MM.1S (cell line): ENCODE measurements at places on chromosomes 7 and 10.

DNA sequence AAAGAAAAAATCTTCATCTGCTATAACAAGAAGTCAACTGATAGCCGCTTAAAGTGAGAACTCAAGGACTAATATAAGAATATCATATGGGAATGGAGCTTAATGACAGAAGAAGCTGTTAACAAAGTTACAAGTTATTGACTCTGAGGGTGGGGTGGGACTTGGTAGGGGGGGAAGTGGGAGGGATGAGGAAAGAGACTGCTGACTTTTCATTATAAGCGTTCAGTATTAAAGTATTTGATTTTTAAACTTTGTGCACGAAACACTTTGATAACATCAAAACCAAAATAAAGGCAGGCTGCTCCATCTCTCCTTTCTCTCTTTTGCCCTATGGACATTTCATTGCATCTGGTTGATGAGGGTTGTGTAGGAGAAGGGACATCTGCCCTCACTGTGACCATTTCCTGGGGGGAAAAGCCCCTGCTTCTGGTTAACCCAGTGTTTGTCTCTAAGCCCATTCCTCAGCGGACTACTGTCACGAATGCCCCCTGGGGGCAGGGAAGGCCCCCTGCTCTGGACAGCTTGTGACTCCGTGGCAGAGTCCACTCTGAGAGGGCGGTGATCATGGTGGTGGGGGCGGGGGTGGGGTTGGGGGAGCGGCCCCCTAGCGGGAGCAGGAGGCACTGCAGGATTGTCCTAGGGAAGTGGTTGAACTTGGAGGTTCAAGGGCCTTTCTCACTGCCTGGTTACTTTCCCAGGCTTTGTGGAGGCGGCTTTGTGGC is 17.4 kb downstream of the SLC13A4 start:
- H3K36me3 ChIP-seq = no peaks in the 10 kb centered on the region
- H3K4me3 ChIP-seq = no peak overlapping the region
- H3K27ac ChIP-seq = no peak overlapping the region
- H3K27me3 ChIP-seq = no peaks in the 10 kb centered on the region
- no peak for DNase-seq
- H3K4me1 ChIP-seq = no peaks in the 10 kb centered on the region

- no peaks in the 10 kb centered on the region for H3K36me3 ChIP-seq
- no peaks in the 10 kb centered on the region for H3K4me1 ChIP-seq
- no peak overlapping the region for H3K27ac ChIP-seq
- H3K4me3 ChIP-seq = no peak overlapping the region
Measured at GRCh38 chr7:40120020-40120419, 14.4 kb downstream of the MPLKIP start.

DNA sequence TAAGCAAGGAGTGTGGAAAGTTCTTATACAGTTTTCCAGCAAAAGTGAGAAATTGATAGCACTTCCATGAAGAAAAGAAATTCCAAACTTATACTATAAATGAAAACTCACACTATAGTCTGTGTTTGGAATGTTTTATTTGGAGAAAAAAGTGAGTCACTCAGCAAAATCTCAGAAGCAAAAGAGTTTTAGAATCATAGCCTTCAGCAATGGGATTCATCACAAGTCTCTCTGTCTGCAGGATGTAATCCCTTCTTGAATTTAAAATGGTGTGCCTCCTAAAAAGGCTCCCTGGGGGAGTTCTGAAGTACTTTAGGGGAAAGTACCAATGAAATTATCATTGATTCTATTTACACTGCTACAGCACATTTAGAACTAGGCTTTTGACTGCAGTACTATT is 756.4 kb downstream of the XPNPEP1 start:
- H3K27ac ChIP-seq = no peak overlapping the region
- no peaks in the 10 kb centered on the region for H3K27me3 ChIP-seq
- H3K4me3 ChIP-seq = no peak overlapping the region
- no peaks in the 10 kb centered on the region for H3K36me3 ChIP-seq
- DNase-seq = no peak

DNA sequence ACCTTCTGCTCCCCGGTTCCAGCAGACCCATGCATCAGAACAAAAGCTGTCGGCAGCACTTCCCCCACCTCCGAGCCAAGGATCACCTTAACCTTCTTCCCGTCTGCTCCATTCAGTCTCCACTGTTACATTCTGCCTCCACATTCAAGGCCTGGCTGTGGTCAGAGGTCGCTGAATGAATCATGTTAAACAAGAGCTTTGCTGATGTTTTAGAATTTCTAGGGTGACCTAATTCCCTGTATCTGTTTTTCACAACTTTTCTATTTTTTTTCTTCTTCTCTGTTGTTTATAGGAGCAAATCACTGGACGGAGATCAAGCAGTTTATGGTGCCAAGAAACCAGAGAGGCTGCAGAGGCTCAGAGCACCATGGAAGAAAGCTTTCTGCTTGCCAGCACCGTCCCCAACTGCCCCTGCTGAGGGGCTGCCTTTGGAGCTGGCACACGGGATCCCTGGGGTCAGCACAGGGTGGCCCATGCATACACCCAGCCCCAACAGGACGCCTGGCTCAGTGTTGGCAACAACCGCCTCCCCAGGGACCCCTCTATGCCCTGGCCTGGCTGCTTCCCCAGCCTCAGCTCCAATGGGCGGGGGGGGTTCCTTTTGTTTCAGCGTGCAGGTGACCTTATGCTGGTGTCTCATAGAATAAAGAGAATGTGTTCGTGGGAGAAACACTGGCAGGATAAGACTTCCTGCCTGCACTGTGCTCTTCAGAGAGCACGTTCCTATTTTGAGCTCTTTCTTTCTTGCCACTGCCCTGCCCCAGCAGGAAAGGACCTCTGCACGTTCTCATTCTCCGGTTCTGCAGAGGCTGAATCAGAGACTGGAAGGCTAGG is 182.7 kb upstream of the LYZL2 start:
- peaks cover 27% of the 10 kb centered on the region for H3K4me1 ChIP-seq
- no peaks in the 10 kb centered on the region for H3K27me3 ChIP-seq
- no peak overlapping the region for H3K4me3 ChIP-seq

DNA sequence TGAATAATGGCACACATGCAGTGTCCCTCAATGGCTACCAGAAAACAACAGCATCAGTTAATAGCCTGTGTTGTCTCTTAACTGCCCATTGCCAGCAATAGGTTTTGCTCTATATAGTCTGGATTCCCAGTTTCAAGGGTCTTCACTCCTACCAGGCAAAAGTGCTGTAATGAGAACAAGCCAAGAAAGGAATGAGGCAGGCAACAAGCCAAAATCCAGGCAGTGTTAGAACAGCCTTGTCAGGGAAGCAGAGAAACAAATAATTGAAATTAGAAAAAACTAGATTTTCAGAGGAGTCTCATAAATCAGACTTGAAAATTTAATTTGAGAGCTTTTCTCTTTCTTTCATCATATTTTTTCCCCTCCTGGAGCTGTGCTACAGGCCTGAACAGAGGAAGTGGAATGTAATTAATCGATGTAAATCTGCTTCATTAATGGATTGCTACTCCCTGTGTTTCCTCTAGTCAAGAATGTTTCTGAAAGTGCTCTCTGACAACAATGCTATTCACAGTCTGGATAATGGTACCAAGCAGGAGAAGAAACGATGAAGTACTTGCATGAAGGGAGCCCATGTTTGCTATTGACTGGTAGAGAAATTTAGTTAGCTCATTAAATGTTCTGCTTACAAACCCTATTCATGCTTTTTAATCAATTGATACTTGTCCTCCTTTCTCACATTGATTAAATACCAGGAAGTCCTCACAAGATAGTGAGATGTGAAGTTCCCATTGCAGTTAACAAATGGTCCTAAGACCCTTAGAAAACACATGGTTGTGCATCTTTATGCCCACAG is 202.0 kb upstream of the LRRTM3 start:
- H3K27ac ChIP-seq = no peak overlapping the region
- no peak for DNase-seq
- no peaks in the 10 kb centered on the region for H3K4me1 ChIP-seq
- H3K36me3 ChIP-seq = no peaks in the 10 kb centered on the region
- H3K27me3 ChIP-seq = no peaks in the 10 kb centered on the region

DNA sequence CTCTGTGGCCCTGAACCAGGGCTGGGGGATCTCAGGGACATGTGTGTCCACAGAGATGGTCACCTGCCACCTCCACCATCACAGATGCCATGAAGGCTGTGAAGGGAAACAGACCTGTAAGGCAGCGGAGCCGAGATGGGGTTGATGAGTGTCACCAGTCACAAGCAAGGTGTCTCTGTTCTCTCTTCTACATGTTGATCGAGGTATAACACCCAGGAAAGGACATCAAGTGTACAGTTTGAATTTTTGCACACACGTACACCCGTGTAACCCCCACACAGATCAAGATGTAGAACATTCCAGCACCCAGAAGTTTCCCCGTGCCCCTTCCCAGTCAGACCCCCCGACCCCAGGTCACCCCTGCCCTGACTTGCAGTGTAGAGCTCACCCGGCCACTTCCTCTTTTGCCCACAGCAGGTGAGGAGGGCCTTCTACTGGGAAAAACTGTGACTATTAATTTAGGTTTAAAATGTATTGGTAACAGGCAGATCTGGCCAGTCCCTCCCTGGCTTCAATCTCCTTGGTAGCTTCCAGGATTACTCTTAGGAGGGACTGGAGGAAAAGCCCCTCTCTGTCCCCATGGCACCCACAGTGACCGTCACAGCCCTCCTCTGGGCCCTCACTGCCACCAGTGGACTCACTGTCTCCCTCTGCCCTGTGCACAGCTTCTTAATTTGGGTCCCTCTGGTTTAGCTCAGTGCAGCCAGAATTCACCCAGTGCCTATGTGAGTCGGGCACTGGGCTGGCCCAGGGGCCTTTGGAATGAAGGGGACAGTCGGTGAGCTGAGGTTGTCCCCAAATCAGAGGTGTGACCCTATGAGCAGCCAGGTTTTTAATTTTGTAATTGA is 108.2 kb downstream of the LHPP start:
- peaks cover 5% of the 10 kb centered on the region; the same call in 1 of the 2 replicates for H3K27me3 ChIP-seq
- no peak overlapping the region for H3K4me3 ChIP-seq
- H3K36me3 ChIP-seq = no peaks in the 10 kb centered on the region

DNA sequence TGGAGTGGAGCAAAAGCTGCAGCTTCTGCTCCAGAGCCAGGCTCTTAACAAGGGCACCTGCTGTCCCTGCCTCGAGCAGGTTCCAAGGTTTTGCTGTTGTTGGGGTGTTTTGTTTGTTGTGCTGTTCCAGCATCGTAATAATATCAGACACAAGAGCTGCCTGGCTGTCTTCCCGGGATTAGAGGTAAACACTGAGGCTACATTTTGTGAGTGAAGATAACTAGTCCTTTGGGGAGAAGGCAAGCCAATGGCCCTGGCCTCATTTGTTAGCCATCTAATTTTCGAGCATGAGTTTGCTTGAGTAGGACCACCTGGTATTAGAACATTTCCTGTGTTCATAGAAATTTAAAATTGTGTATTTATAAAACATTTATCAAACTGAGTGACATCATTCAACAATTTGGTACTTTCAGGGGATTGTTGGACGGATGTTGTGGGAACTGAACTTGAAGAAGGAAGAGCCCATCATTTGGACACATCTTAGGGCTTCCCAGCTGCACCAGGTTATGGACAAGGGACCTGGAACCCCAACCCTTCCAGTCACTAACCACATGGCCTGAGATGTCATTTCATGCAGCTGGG is 555.0 kb downstream of the TNS3 start:
- H3K4me3 ChIP-seq = no peak overlapping the region
- H3K36me3 ChIP-seq = no peaks in the 10 kb centered on the region
- H3K4me1 ChIP-seq = no peaks in the 10 kb centered on the region
- H3K27me3 ChIP-seq = no peaks in the 10 kb centered on the region
- H3K27ac ChIP-seq = no peak overlapping the region
- DNase-seq = no peak

GRCh38 chr10:30784524-30784896 is 155.0 kb upstream of the LYZL2 start:
- DNase-seq = peak; percentile 44
- no peaks in the 10 kb centered on the region for H3K36me3 ChIP-seq
- peak overlapping the region; percentile 52 for H3K4me3 ChIP-seq
- no peaks in the 10 kb centered on the region for H3K27me3 ChIP-seq
- H3K27ac ChIP-seq = no peak overlapping the region

- no peaks in the 10 kb centered on the region for H3K4me1 ChIP-seq
- no peak for DNase-seq
- no peaks in the 10 kb centered on the region for H3K27me3 ChIP-seq
- no peak overlapping the region for H3K4me3 ChIP-seq
- H3K27ac ChIP-seq = no peak overlapping the region
Measured at GRCh38 chr10:114166043-114166442, 8.0 kb downstream of the CCDC186 start.

DNA sequence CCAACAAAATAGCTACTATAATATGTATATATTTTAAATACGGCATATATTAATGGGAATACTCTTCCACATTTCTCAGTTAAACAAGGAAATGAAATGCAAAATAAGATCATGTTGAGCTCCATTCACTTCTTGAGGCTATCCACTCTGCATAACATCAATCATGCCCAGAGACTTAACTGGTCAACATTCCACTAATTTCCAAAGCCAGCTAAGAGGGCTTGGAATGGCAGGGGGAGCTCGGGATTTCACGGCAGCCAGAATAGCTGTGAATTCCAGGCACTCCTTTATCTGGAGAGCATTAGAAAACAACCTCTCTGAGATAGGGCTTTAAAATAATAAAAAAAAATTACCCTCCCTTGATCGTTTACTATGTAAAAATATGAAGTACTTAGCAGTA is 194.9 kb upstream of the CDCA7L start:
- no peak for DNase-seq
- no peak overlapping the region for H3K4me3 ChIP-seq
- no peaks in the 10 kb centered on the region for H3K27me3 ChIP-seq
- H3K27ac ChIP-seq = no peak overlapping the region
- no peaks in the 10 kb centered on the region for H3K4me1 ChIP-seq
- no peaks in the 10 kb centered on the region for H3K36me3 ChIP-seq

GRCh38 chr7:91852263-91852741 is 28.2 kb downstream of the MTERF1 start:
- DNase-seq = peak; percentile 61
- no peak overlapping the region for H3K4me3 ChIP-seq
- H3K27me3 ChIP-seq = no peaks in the 10 kb centered on the region
- no peaks in the 10 kb centered on the region for H3K36me3 ChIP-seq
- no peak overlapping the region for H3K27ac ChIP-seq

DNA sequence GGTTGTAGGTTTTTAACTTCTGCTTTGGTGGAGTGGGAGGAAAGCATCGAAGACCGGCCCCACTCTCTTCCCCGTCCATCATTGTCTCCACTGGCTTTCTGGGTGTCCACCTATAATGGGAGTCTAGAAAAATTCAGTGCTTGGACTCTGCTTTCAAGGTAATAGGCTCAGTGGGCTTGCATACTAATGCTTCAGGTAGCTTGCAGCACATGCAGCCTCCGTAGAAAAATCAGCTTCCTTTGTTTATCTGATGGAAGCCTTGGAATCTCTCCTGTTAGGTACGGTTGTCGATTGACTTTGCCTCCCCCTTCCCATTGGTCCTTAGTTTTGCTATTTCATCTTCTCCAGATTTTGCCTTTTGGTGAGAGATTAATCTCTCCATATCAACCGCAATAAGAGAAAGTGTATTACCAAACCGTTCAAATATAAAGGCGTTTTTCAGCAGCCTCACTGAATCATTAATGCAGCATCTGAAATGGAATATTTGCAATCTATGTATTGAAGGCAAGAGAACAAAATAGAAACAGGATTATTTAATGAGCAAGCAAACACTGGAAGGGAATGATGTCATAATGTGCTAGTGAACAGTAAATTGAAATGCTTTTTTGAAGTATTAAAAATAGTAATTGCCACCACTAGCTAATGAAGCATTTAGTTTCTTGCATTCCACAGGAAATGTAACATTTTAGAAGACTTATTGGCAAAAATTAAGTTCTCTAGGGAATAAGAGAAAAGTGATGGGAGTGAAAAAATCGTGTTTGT is 944 bp downstream of the AVL9 start:
- H3K4me1 ChIP-seq = peaks cover 14% of the 10 kb centered on the region; the same call in 1 of the 2 replicates
- no peaks in the 10 kb centered on the region for H3K27me3 ChIP-seq
- H3K27ac ChIP-seq = peak overlapping the region; percentile 74; the same call in 1 of the 2 replicates
- no peak for DNase-seq

GRCh38 chr7:104873401-104873800 is 140.6 kb upstream of the KMT2E start:
- H3K27me3 ChIP-seq = no peaks in the 10 kb centered on the region
- no peak overlapping the region for H3K4me3 ChIP-seq
- H3K4me1 ChIP-seq = peaks cover 4% of the 10 kb centered on the region; the same call in 1 of the 2 replicates
- H3K36me3 ChIP-seq = no peaks in the 10 kb centered on the region
- H3K27ac ChIP-seq = no peak overlapping the region
